ENCODE measurements at places on chromosomes 11 and 22.

DNA sequence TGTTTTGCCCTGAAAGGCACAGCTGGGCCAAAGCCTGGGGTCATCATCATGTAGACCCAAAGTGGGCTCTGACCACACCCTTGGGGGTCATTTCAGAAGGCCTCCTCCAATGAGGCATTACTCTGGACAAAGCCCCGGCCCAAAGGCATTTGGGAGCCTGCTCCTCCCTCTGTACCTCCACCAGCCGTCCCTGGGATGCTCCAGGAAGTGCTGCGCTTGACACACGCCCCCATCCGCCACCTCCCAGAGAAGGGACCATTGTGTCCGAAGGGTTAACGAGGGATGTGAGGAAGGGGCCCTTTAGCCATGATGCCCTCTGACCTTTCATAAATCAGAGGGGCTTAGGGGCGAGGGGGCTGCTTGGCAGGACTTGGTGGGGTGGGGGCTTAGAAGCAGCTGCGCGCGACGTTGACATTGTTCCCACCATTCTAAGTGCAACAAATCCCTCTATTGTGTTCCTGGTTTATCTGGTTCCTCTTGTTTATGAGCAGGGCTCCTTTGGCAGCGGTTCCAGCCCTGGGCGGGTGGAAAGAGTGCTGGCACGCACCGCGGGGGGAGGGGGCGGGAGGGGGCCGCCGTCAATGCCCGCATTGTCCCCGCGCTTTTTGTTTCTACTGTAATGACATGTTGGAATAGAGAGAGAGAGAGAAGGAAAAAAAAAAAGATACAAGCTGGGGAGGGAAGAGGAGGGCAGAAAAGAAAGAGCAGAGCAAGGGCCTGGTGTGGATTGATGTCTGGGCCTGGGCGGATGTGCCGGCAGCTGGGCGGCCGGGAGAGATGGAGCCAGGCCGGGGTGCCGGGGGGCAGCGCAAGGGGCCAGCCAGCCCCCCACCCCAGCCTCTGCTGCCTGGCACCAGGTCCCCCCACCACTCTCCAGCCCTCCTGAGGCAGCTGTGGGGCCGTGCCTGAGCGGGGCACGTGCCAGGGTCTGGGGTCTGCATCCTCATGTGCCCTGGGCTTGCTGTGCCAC, 32.1 kb upstream of the SOX10 start:
- DNase-seq: no peak

DNA sequence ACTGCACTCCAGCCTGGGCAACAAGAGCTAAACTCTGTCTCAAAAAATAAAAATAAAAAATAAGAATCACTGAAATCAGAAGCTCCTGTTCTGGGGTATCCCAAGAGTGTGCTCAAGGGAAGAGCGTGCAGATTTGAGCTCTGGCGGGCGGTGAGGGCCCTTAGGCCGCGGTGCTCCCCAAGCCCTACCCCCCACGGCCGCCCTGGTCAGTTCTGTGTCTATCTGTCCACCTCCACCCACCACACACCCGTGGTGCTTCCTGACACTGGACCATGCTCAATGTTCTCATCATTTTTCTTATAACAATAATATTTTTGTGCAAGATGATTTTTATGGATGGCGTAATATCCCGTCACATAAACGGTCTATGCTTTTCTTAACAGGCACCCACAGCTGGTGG, 71.1 kb downstream of the RTL6 start:
- DNase-seq: no peak

GRCh38 chr22:26615830-26616435, 1.9 kb downstream of the CRYBB1 start:
- DNase-seq: no peak

GRCh38 chr22:17563936-17564391, 666 bp downstream of the SLC25A18 start:
- no peak for DNase-seq

DNA sequence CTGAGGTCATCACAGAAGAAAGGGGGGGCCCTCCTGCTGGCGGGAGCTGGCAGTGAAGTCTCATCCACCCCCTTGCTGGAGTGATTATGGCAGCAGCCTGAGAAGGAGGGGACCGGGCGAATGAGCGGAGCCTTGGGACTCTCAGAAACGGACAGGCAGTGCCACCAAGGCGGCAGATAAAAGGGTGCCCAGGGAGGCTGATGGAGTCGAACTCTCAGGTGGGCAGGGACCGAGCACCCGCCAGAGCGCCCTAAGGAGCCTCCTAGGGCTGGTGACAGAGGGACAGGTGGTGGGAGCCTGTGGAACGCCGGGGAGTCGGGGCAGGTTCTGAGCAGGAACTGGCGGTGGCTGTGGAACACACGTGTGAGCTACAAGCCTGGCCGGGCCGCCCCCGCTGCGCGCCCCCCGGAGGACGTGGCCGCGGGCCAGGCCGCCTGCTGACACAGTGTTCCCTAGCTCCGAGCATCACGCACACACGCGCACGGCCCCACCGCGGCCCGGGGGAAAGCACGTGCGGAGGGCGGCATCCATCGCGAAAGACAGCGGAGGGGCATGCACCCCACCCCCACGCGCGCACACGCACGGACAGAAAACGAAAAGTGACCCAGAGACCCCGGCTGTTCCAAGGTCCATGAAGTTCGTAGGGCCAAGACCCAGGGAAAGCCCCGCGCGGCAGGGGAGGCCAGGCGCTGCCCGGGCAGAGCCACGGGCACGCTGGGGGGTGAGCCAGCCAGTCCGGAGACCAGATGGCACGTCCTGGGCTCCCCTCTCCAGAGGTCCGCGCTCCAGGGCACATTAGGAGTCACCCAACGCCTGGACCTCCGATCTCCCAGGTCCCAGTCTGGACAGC, 1.0 kb downstream of the VWCE start:
- no peak for DNase-seq

DNA sequence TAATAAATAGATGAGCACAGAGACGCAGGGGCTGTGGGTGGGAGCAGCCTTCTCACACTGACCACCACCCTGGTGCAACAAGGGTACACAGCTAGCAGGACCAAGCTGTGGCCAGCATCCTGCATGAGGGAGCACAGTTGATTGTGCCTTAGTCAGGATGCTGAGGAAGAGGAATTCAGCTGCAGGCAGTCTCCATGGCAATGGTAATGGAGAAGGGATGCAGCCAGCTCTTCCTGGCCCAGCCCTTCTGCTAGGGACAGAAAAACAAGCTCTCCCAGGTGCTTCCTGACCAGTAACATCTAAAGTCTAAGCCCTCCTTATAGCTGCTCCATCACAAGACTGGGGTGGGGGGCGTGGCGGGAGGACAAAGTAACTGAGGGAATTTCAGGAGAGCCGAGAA, 363.5 kb downstream of the BUD13 start:
- DNase-seq: no peak

DNA sequence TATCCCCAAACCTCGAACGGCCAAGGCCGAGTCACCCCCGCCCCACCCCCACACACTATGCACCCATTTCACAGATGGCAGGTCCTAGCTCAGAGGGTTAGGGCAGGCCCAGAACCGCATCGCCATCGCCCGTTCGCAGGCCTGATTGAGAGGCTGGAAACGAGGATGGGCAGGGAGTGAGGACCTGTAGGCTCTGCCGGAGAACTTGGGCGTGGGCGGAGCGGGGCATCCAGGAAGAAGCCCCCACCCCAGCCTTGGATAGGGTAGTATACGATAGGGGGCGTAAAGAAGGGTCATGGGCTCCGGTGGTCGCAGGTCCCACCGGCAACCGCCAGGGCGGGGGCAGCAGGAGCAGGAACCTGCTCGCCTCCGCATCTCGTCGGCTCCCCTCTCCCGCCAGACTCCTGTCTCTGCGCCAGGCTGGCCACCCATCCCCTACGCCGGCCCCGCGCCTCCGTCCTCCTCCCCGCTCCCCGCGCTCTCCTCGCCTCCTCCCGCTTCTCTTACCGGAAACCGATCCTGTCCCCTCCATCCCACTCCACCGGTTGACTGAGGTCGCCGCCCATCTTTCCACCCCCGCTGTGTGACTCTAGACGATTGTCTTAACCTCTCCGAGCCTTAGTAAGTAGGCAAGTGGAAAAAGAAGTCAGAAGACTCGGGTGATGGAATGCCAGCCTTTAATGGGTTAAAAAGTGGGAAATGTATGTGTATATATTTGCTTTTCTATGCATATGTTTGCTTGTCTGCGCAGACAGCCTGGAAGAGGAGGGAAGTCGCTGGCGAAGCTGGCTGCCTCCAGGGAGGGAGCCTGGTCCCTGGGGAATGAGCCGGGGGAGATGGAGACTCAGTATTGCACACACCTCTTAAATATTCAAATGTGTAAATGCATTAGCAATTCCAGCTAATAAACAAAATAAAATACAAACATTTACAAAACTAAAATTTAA, 52.8 kb downstream of the CYTH4 start:
- DNase-seq: no peak

Measured in activated CD4-positive, alpha-beta T cell treated with anti-CD3 and anti-CD28 coated beads for 1 hour (primary cell).